ENCODE measurements at places on chromosomes 11 and 22. TPM values are rescaled to one million over a fixed set of nuclear protein-coding genes. Genes with fewer than 3 reads are reported as not detected.

The APOA5 gene
- total RNA-seq = not detected

The PPFIA1 gene
- 45.4 TPM for total RNA-seq

The SHISA8 gene
- not detected for total RNA-seq

The BIK gene
- not detected for total RNA-seq

The ADORA2A gene
- total RNA-seq = 1.00 TPM
